ENCODE measurements at places on chromosomes 2 and 18. TPM values are rescaled to one million over a fixed set of nuclear protein-coding genes. Genes with fewer than 3 reads are reported as not detected.

Gene ALPG
- not detected for total RNA-seq

Gene TACR1
- total RNA-seq, result not detected

DNA sequence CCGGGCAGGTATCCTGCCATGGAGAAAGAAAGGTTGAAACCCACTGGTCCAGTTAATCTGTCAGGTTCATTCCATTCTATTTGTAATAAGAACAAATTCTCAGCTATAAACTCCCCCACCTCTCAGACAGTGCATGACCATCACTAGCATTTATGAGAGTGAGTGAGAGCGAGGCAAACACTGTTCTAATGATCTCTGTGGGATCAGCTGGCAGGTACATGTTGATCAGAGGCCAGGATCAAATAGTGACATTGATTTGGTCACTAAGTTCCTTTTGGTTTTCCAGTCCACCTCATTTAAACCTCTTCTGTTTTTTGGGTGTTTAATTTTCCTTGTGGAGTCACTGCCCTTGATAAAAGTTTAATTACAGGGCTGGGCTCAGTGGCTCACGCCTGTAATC, 423.1 kb upstream of the CHST9 start:
- no peak for DNase-seq

DNA sequence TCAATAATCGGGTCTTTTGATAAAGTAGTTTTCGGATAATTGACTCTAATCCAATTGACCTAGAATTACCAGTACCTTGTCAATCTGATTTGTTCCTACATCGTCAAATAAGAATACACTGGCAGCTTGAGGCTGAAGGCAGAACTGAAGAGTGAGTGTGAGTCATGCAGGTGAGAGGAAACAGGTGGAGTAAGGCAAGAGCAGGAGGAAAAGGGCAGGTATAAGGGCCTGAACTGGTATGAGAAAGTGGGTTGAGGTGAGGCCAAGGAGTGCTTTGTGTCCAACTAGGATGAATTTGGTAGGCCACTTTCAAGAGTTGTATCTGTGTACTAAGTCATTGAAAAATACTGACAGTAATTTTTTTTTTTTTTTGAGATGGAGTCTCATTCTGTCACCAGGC, 186.0 kb downstream of the ZNF385B start:
- no peak for DNase-seq

- no peak for DNase-seq
These were observed 51.2 kb downstream of the MAP3K20 start for GRCh38 chr2:173126819-173127218.

- DNase-seq, result no peak
These were observed 31.5 kb upstream of the HAAO start for GRCh38 chr2:42823744-42824453.

DNA sequence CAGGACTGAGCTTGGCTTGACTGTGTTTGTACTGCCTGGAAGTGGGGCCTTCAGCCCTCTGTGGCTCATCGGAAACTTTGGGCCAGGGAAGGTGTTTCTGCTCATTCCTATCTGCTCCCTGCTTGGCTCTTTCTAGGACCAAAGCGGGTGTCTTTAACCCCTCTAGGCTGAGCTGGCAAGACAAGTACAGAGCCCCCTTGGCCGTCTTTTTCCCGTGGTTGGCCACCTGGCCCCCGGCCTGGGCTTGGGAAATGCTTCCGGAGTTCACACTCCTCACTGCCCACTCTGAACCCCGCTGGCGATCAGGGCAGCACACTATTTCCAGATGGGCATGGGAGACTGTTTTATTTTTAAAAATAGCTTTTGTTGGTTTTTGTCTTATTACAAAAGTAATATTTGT, 243.0 kb downstream of the DYSF start:
- DNase-seq, result no peak

DNA sequence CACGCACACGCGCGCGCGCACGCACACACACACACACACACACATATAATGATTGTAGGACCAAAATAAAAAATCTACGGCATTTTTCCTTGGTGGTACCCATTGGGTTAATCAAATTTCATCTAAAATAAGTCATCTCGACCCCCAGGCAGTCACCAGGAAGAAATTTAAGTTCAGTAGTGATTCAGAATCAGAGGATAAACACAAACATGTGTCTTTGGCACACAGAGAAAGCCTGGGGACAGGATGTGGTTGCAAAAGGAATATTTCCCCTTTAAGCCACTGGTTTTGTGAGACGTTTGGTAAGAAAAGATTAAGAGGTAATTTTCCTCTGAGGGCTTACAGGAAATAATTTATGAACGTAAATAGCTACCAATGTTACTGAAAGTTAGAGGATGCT, 171.6 kb upstream of the PIEZO2 start:
- DNase-seq, result no peak

DNA sequence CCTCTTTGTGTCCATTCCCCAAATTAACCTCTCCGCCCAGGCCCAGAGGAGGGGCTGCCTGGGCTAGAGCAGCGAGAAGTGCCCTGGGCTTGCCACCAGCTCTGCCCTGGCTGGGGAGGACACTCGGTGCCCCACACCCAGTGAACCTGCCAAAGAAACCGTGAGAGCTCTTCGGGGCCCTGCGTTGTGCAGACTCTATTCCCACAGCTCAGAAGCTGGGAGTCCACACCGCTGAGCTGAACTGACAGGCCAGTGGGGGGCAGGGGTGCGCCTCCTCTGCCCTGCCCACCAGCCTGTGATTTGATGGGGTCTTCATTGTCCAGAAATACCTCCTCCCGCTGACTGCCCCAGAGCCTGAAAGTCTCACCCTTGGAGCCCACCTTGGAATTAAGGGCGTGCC, 13.5 kb downstream of the KHK start:
- no peak for DNase-seq

GRCh38 chr2:79717364-79718007, 204.6 kb downstream of the CTNNA2 start:
- peak; percentile 91 for DNase-seq

DNA sequence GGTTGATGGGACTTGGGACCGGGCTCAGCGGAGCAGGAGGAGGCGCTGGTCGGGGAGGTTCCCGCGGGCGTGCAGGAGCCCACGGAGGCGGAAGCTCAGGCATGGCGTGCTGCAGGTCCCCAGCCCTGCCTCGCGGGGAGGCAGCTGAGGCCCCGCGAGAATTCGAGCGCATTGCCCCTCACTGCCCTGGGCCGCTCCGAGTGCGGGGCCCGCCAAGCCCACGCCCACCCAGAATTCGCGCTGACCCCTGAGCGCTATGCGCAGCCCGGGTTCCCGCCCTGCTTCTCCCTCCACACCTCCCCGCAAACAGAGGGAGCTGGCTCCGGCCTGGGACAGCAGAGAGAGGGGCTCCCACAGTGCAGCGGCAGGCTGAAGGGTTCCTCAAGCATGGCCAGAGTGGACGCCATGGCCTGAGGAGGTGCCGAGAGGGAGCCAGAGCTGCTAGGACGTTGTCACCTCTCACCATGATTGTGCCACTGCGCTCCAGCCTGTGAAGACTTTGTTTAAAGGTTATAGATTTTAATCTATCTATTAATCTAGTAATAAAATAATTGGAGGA, 357.2 kb upstream of the RGPD4 start:
- no peak for DNase-seq

Gene NYAP2
- total RNA-seq, result not detected

GRCh38 chr2:242004223-242004901, 134.8 kb downstream of the RTP5 start:
- no peak for DNase-seq

Gene TRABD2A
- 0.34 TPM for total RNA-seq

Gene RGPD4
- not detected for total RNA-seq

DNA sequence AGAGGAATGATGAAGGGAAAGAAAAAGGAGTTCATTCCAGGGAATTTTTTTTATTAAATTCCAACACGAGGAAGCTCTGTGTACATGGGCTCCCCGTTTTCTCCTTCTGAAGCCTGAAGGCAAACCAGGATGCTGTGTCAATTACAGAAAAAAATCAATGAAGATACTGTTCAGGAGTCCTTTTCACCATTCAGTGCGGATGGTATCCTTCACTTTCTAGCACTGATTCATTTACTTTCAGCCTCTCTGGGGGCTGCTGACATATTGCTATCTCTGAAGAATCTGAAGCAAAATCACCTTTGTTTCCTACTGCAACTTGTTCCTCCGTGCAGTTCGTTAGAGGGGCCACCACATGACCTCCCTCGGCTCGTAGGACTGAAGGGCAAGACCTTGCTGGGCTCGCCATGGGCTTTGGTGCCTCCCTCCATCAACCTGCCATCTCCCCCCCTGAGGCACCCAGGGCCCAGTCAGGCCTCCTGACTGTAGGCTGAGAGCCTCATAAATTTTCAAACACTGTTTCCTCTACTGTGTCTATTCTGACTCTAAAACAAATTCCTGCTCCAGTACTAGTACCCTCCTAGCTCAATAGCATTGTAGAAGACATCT, 25.5 kb upstream of the ST8SIA3 start:
- DNase-seq, result no peak

DNA sequence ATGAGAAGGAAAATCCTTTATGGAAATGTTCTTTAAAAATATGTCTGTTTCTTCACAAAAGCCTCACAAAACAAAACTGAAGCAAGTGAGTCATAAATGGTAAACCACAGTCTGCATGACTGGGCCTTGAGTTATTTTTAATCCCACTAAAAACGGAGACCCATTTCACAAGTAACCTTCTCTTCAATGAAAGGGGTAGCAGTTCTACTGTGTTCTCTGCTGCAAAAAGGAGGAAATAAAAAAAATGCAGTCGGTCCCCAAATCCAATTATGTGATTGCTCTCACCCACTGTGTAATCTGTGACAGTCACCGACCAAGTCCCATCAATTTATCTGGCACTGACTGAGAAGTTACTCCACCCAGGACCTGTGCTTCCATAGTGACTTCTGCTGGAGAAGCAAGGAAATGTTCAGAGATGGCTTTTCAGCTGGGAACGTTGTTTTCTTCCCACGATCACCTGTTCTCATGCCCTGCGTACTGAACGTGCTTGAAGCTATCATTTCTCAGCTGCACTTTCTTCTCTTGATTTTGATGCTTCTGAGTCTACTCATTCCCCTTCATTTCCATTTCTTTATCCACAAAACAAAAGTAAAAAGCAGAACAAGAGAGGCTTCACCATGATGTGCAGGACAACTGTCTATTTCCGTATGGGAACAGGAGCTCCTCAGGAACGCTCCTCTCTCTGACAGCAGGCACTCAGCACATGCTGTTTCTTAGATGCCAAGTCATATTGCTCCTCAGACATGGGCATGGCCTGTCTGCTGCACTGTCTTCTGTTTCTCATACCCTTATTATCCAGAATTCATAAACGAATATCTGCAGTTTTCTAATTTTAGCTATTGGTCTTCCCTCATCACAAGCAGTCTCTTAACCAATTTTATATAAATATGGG, 80.0 kb upstream of the TMEM200C start:
- DNase-seq, result peak; percentile 12

DNA sequence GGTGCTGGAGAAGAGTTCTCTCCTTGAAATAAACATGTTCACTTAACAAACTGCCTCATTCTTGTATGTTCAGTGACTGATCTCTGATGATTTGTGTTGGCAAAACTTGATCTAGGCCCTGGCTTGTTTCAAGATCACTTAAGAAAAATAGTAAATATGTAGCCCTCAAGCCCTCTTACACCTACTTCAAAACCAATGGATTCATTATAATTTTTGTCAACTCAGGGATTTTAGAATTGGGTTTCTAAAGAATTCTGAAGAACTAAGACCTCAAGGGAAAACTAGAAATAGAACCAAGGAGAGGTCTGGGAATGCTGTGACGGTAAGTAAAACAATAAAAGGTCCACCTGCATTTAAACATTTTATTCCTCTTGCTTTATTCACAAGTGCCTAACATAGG, 1731.6 kb upstream of the CELF4 start:
- no peak for DNase-seq

Gene SLC4A1AP
- 37.5 TPM for total RNA-seq

DNA sequence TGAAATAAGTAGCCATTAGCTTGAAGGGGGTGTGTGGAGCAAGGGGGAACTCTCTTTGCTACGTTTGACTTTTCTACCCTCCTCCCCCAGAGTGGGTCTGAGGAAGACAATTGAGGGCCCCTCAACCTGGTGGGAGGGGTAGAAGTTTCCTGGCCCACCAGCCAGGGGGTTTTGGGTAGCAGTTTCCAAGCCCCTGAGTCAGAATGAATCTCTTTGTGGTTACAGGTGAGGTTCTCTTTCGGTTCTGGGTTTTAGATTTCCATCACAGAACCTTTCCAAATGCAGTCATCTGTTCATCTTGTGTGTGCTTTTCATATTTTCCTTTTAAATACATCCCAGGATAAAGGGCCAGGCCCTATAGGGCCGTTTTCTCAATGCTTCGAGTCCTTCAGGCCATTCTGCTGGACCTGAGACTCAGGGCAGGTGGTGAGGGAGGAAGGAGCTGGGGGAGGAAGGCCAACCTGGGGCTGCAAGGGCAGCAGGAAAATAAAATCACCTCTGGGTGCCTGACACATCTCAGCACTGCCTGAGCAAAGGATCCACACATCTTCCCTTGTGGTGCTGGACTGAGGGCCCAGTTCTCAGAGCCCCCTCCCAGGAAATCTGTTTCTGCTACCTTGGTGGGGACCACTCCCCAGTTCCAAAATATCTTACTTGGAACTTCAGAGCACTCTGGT, 4.7 kb downstream of the LBH start:
- no peak for DNase-seq

Gene VWA3B
- not detected for total RNA-seq

GRCh38 chr2:177767768-177768167, 304.8 kb downstream of the PDE11A start:
- no peak for DNase-seq

DNA sequence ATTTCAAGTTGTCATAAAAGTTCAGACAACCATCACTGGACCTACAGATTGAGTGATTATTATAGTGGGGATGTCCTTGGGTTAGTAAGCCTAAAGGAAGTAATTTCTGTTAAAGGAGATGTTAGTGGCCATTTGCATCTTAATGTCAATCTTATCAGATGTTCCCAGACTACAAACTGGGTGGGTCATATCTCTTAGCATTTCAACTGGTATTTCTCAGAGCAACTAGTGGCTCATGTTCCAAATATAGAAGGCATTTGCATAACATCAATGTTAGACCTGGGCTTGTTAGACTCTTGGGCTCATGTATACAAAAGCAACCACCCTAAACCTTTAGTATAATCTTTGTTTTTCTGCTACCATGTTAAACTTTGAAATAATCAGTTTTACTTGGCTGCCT, 17.9 kb downstream of the PLEKHA3 start:
- DNase-seq, result no peak

Gene LDLRAD4
- not detected for total RNA-seq

- DNase-seq, result no peak
These were observed 1821.8 kb upstream of the PIK3C3 start for GRCh38 chr18:40133253-40133652.
